ENCODE measurements at places on chromosomes 1 and 21.

GRCh38 chr1:153475282-153475681 is 14.8 kb upstream of the S100A7 start:
- DNase-seq, result no peak

DNA sequence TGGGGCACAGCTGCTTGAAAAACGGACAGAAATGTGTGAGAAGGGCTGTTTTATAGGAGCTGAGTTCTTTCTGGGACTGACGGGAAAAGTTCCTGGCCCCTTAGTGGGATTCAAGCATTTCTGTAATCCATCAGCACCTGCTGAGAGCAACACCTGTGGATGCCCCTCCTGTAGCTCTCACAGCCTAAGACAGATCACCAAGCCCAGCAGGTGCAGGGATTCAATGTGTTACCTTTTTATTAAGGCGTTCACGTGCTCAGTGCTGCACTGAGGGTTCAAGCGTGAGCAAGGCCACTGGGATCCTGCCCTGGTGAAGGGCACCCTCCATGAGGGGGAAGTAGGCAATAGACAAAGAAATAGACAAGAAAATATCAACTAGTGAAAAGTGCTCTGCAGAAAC is 14.9 kb downstream of the OLFML2B start:
- DNase-seq, result no peak

DNA sequence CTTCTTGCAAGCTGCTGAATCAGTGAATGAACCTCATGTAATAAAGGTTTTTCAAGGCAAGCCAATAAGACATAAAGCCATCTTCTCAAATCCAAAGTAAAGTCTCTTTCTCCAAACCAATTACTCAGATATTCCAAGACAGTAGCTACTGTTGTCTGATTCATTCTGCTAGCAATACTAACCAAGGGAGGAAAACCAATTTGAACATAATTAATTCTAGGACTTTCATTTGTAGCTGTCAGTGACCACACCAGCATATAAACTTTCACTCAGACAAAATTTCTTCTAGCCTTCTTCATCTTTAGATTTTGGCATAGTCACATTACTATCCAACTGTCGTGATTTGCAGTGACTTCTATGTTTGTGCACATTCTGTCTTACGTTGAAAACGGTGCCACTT is 10.5 kb upstream of the INTS3 start:
- no peak for DNase-seq

DNA sequence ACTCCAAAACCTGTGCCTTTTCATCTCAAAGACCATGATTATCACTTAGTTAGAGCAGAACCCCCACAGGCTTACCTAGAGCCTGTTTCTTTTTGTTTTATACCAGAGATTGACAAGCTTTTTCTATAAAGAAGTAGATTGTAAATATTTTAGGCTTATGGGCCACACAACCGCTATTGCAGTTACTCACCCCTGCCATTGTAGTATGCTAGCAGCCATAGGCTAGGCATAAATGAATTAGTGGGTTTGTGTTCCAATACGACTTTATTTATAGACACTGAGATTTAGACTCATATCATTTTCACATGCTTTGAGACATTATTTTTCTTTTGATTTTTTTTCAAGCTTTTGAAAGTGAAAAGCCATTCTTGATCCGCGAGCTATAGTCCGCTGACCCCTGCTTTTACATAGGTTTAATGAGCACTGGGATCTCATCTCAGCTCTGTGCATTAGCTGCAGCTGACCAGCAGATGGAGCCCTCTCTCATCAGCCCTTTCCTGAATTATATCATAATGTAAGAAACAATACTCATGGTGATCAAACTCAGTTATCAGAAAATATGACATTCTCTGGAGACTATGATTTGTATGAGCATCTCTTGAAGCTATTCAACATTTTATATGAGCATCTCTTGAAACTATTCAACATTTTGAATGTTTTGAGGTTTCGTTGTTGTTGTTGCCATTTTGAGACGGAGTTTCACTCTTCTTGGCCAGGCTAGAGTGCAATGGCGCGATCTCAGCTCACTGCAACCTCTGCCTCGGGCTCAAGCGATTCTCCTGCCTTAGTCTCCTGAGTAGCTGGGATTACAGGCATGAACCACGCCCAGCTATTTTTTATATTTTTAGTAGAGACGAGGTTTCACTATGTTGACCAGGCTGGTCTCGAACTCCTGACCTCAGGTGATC is 111.9 kb upstream of the L1TD1 start:
- DNase-seq, result peak; percentile 5

- DNase-seq, result no peak
Observed at GRCh38 chr1:98764485-98764884, 103.0 kb downstream of the SNX7 start.
